Foreskin keratinocyte (primary cell): ENCODE measurements at places on chromosomes 6 and 20. TPM values are rescaled to one million over a fixed set of nuclear protein-coding genes. Genes with fewer than 3 reads are reported as not detected.

The HLA-DRB5 gene
- not detected in 2 replicates for total RNA-seq

The CLDN20 gene
- not detected in 2 replicates for total RNA-seq

The BTNL2 gene
- not detected in 2 replicates for total RNA-seq

The TBXT gene
- total RNA-seq = not detected in 2 replicates

The RFX6 gene
- not detected in 2 replicates for total RNA-seq

The RUNX2 gene
- total RNA-seq = 3.6 and 4.2 TPM in 2 replicates

The C20orf204 gene
- 0.18 and 0.34 TPM in 2 replicates for total RNA-seq

The KHDC1 gene
- 1.9 and 2.3 TPM in 2 replicates for total RNA-seq

The BANF2 gene
- not detected in 2 replicates for total RNA-seq

The MLIP gene
- total RNA-seq = not detected in 2 replicates

The ZNF184 gene
- 4.9 and 5.4 TPM in 2 replicates for total RNA-seq

The SMLR1 gene
- not detected in 2 replicates for total RNA-seq

The WFDC11 gene
- not detected in 2 replicates for total RNA-seq

The NEDD9 gene
- 3.1 and 3.6 TPM in 2 replicates for total RNA-seq

The TFAP2B gene
- 0.14 and 0.92 TPM in 2 replicates for total RNA-seq

The DEFB128 gene
- not detected in 2 replicates for total RNA-seq

The HLA-DQA1 gene
- total RNA-seq = not detected in 2 replicates

The HTR1E gene
- total RNA-seq = not detected in 2 replicates

The RAD21L1 gene
- not detected in 2 replicates for total RNA-seq

The SLC17A1 gene
- total RNA-seq = not detected in 2 replicates

The TNNC2 gene
- total RNA-seq = not detected in 2 replicates

The KCNQ5 gene
- total RNA-seq = 4.9 and 6.4 TPM in 2 replicates

The C20orf141 gene
- not detected in 2 replicates for total RNA-seq

The WFDC10A gene
- total RNA-seq = not detected in 2 replicates

The PEX7 gene
- 7.2 and 7.5 TPM in 2 replicates for total RNA-seq

The CARMIL1 gene
- 24.8 and 25.2 TPM in 2 replicates for total RNA-seq

The TFAP2D gene
- not detected in 2 replicates for total RNA-seq

The PCNA gene
- 222 and 256 TPM in 2 replicates for total RNA-seq

The TCF21 gene
- not detected in 2 replicates for total RNA-seq

The RCAN2 gene
- not detected in 2 replicates for total RNA-seq

The EMILIN3 gene
- 0.04 TPM in 1 of 2 replicates, not detected in the other for total RNA-seq

The FKBP5 gene
- total RNA-seq = 42.2 and 59.4 TPM in 2 replicates

The MLN gene
- total RNA-seq = not detected in 2 replicates

The IRF4 gene
- not detected in 2 replicates for total RNA-seq

The C6orf118 gene
- not detected in 2 replicates for total RNA-seq

The SEMG1 gene
- total RNA-seq = not detected in 2 replicates

The OXT gene
- total RNA-seq = not detected in 2 replicates

The ASIP gene
- total RNA-seq = not detected in 2 replicates

The LHFPL5 gene
- not detected in 2 replicates for total RNA-seq
